ENCODE measurements at places on chromosomes 12 and 14.

- DNase-seq, result no peak
Observed at GRCh38 chr12:104275689-104276088, 27.9 kb upstream of the EID3 start.

GRCh38 chr12:12800406-12801180, 12.6 kb upstream of the DDX47 start:
- DNase-seq, result no peak

- DNase-seq, result no peak
Observed at GRCh38 chr14:89164168-89165073, 252.6 kb downstream of the FOXN3 start.

DNA sequence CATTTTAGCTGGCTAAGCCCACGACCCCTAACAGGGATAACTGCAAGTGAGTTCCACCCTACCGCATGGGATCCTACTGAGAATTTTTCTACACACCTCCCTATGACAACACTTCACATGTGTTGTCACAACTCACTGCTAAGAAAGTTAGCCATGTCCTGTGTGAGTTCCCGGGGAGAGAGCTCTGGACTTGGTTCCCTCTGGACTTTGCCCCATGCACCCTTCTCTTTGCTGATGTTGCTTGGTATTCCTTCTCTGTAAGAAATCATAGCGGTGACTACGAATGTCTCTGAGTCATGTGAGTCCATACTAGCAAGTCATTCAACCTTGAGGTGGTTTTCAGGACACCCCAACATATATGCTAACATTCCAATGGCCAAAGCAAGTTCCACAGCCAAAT, 9.5 kb upstream of the CDKN3 start:
- DNase-seq, result no peak

DNA sequence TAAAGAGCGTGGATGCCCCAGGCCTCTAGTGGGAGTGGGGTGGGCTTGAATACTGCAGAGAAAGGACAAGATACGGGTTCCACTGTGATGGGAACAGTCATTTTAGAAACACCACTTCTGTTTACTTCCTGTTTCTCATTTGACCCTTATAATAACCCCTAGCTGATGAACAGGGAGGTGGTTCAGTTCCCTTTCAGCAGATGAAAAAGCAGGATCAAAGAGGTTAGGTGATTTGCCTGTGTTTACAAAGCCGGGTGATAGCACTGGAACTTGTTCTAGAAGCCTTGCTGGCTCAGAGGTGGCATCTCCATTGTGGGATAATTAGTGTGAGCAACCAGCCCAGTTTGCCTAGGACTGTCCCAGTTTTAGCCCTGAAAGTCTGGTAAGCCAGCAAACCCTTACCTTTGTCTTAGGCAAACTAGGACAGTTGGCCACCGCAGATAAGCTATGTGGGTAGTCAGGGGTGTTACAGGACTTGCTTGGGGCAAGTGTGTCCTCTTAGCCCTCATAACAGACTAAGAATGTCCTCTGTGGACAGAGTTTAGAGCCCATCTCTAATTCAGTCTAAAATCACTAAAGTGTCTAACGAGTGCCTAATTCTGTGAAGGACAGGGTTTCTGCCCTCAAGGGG, 7.5 kb upstream of the LRP1-AS start:
- DNase-seq, result no peak

DNA sequence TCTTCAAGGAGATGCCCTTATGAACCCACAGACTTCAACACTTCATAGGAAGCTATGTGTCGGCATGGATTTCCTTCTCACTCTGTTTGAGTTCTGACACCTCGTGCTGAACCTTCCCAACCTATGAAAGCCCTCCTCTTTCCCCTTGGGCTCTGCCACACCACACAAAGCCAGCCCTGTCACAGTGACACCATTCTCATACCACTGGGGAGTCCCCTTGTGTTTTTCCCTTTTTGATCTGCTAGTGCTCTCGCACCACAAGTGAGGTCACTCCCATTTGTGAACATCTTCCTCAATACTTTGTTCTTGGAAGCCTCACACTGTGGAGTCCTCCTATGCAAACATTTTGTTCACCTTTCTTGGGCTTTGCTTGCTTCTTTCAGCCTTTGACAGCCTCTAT, 264.6 kb upstream of the ALG10 start:
- DNase-seq, result no peak

- no peak for DNase-seq
Observed at GRCh38 chr12:113831016-113831415, 135.1 kb downstream of the RBM19 start.

GRCh38 chr14:100383727-100384158, 60.6 kb downstream of the SLC25A47 start:
- DNase-seq, result no peak

DNA sequence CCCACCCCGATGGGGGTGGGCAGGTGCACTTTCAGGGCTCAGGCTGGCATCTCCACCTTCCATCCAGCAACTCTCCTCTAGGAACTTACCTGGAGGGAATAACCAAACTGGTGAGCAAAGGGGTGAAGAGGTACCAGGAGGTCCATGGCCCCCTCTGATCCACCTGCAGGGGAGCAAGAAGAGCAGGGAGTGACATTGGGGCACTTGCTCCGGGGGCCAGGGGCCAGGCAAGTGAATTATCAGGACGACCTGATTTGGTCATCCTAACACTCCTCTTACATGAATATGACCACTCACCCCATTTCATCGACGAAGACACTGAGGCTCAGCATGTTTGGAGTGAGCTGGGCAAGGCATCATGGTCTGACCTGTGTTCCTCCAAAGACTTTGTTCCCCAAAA, 6.0 kb downstream of the DIO3 start:
- DNase-seq, result no peak

DNA sequence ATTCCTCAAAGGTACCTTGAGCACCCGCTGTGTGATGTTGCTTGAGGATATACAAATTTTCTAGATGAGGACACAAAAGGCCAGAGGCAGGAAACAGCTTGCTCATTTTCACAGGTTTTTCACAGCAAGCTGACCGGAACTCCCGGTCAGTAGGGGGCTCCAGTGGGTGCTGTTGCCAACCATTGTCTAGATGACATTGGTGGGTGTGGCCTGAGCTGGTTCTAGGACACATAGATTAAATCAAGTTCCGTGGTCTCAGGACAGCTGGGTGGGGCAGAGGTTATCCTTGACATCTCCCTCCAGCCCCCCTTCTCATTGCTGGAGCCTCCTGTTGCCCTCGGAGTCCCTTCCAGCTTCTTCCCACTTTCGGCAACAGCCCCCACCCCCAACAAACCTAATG, 153.6 kb upstream of the FKBP4 start:
- peak; percentile 79 for DNase-seq

DNA sequence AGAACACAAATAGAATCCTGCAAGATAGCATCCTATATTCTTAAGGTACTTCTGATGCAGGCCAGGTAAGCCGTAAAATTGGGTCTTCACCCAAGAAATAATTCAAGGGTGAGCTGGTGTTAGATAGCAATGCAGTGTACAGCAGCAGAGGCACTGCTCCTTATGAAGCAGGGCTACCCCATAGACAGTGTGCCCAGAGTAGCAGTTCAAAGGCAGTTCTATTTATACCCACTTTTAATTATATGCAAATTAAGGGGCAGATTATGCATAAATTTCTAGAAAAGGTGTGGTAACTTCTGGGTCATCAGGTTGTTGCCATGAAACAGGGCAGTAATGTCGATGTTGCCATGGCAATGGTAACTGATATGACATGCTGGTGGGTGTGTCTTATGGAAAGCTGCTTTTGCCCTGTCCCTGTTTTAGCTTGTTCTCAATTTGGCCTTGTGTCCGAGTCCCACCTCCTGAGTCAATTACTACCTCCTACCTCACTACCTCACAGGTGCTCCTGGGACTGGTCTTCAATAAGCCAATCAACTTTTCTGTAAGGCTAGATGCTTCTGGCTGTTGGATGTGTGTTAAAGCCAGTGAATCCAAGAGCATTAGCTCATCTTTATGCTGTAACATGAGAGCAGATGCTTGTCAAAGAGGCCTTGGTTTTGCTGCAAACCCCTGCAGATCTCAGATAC, 61.0 kb downstream of the PPM1A start:
- no peak for DNase-seq

Measured in H1 (cell line).